Activated effector memory CD4-positive, alpha-beta T cell treated with Interleukin-2 at 50 U/mL for 16 hours (primary cell): ENCODE measurements at places on chromosomes 7 and 10.

GRCh38 chr10:116654816-116655215 is 34.1 kb downstream of the PNLIPRP2 start:
- no peak for DNase-seq

GRCh38 chr10:133199488-133199885 is 30.5 kb upstream of the UTF1 start:
- DNase-seq: no peak

- no peak for DNase-seq
Measured at GRCh38 chr7:22660293-22660692, 66.7 kb upstream of the IL6 start.

DNA sequence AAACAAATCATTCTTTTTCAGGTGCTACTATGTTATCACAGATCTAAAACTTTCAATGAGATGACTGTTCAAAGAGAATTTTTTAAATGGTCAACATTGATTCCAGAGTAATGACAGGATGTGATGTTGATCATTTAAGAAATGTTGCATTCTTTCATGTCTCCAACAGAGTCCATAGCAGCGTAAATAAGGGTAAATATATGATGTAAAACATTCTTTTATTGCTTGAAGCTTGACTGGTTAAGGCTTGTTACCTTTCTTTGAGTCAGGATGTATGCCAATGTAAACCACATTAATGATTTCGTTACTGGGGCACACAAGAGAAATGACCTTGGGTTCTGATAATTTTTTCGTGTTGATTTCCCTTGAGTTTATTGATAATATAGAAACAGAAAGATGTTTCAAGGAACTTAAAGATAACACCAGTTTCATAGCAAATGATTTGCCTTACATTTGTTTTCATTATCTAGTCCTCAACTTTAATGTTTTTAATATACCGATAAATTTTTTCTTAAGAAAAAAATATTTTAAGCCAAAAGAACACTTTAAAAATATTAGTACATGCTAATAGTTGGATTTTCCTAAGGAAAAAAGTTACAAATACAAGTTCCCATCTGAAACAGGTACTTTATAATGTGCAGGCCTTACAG is 3.5 kb downstream of the STK17A start:
- no peak for DNase-seq

DNA sequence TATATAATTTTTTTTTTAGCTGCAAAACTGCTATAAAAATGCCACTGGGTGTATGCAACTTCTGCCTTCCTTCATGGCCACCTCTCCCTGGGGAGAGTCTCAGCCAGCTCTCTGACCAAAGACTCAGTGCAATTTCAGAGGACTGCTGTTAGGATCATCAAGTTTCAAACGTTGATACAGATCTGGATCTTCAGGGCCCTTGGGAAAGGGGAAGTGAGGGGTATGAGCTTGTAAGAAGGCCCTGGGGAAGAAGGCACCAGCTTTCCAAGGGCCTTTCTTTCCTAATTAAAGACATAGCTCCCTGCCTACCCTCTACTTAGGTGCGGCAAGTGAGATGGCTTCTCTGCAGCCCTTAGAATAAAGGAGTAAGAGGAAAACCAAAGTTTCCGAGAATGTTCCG is 130.4 kb downstream of the CUL2 start:
- DNase-seq: no peak

DNA sequence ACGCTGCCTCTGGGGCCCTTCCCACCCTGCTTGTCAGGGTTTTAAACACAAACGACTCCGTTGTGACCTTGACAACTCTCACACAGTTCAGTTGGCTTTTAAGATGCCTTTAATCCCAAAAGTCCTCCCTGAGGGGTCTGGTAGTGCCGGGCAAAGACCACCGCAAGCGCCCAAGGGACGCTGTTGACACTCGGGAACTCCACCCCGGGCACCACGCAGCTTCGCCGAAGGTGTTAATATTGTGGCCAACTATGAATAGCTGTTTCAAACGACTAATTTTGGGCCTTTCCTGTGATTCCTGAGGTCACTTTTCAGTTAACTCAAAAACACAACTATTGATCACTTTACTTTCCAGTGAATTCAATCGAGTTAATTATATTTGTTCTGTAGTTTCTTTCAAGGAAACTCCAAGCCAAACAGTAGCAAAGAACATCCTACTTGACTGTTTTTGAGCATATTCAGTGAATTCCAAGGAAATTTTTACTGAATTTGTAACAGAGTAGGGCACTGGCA is 958 bp upstream of the ESYT2 start:
- no peak for DNase-seq

- no peak for DNase-seq
Measured at GRCh38 chr10:97016728-97017473, 168.9 kb downstream of the SLIT1 start.

GRCh38 chr7:29080803-29081202 is 65.5 kb downstream of the CPVL start:
- DNase-seq: no peak

GRCh38 chr10:124149189-124150042 is 56.0 kb upstream of the CHST15 start:
- DNase-seq: no peak

- DNase-seq: no peak
Measured at GRCh38 chr7:22601812-22602565, 102.0 kb upstream of the STEAP1B start.

DNA sequence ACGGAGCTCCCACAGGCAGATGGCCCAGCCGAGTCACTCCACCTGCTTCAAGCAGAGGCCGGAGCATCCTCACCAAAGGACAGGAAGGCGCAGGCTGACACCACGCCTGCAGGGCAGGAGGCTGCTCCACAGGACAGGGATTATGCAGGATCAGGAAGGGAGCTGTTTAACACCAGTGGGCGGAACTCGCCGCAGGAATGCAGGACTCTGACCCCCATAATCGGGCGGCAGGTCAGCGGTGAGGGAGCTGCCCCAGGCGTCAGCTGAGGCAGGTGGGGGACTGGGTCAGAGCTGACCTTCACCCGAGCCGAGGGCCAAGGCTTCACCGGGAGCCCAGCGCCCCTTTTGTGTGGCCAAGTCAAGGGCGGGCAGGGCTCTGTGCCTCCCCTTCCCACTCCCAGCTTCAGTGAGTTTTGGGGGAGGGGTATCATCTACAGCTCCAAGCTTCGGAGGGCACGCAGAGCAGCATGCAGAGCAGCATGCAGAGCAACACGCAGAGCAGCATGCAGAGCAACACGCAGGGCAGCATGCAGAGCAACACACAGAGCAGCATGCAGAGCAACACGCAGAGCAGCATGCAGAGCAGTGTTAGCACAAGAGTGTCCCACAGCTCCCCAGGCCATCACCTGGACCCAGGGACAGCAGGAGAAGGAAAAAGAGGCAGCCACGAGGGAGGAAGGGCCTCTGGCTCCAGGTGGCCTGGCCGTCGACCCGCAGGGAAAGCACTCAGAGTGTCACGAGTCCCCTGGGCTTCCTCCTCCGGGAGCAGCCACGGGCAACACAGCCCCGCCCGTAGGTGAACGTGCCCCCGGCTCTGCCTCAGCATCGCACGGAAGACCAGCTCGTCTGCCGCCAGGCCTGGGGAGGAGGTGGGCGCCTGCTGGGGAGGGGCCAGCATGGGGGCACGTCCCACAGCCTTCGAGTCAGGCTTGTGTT is 151.7 kb upstream of the PPP2R2D start:
- no peak for DNase-seq

DNA sequence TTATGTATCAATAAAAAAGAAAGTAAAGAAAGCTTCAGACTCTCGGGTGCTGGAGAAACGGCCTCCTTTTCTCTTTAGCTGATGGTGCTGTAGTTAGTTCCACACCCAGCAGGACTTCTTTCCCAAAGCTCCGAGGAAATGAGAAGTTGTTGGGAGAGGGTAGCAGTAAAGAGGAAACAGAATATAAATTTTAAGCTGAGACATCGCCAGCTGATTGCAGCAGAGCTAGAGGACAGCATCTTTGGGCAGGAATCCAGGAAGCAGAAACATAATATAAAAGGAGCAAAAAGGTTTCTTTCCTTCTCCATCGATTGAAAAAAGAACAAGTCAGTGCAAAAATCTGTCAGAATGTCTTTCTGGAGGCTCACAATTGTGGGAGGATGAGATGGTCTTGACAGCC is 616.9 kb upstream of the FOXK1 start:
- no peak for DNase-seq

GRCh38 chr7:151940048-151940811 is 16.0 kb upstream of the GALNTL5 start:
- DNase-seq: no peak

DNA sequence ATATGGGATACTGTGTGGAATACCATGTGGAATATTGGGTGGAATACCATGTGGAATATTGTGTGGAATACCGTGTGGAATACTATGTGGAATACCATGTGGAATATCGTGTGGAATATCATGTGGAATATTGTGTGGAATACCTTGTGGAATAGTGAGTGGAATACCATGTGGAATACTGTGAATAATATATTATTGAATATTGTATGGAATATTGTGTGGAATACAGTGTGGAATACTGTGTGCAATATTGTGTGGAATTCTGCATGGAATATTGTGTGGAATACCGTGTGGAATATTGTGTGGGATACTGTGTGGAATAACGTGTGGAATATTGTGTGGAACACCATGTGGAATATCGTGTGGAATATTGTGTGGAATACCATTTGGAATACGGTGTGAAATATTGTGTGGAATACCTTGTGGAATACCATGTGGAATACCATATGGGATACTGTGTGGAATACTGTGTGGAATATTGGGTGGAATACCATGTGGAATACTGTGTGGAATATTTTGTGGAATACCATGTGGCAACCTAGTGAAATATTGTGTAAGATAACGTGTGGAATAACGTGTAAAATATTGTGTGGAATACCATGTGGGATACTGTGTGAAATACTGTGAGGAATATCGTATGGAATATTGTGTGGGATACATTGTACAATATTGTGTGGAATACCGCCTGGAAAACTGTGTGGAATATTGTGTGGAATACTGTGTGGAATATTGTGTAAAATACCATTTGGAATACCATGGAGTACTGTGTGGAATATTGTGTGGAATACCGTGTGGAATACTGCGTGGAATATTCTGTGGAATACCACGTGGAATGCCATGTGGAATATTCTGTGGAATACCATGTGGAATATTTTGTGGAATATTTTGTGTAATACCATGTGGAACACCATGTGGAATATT is 133.9 kb upstream of the CHST15 start:
- no peak for DNase-seq

- no peak for DNase-seq
Measured at GRCh38 chr10:113006656-113007342, 56.8 kb downstream of the TCF7L2 start.

DNA sequence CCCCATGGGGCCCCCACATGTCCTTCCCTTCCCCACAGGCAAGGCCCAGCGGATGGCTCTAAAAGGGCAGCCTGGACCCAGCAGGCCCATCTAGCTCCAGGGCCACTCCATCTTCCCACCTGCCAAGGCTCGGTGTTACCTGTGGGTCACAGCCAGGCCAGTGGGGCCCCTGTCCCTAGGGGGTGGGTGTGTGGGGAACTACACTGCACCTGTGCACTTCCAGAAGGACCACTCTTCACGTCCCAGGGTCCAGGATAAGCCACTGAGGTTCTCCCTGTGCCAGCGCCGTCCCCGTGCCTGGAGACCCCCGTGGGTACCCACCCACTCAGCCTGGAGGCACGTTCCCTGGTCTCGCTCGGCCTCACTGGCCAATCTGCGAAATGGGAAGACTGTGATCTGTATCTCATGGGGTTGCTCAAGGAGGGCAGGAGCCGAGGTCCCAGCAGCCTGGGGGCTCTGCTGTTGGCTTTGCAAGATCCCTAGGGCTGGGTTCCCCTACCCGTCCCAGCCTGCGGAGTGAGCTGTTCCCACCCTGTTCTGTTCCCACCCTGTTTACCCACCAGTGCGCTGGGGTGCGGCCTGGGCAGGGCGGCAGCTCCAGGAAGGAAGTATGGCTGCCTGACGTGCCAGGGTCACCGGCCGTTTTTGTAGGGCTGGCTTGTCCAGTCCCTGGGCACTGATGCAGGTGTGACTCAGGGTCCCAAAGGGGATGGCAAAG is 4.6 kb downstream of the PWWP2B start:
- DNase-seq: no peak

- no peak for DNase-seq
Measured at GRCh38 chr7:5620459-5620881, 161.0 kb downstream of the RNF216 start.

GRCh38 chr10:58508316-58508715 is 4.4 kb upstream of the BICC1 start:
- no peak for DNase-seq

- DNase-seq: no peak
Measured at GRCh38 chr7:82049891-82050533, 280.2 kb upstream of the HGF start.
